ENCODE measurements at places on chromosomes 4 and X.
A peak's percentile ranks its signal among the peaks of the same experiment; 100 is the strongest.

GRCh38 chrX:29531336-29531735 is 684.0 kb upstream of the MAGEB2 start:
- DNase-seq, result no peak
- no peaks in the 10 kb centered on the region for H3K36me3 ChIP-seq
- no peak overlapping the region for H3K27ac ChIP-seq
- H3K4me3 ChIP-seq, result no peak overlapping the region
- H3K4me1 ChIP-seq, result peaks cover 6% of the 10 kb centered on the region

- H3K27ac ChIP-seq, result no peak overlapping the region
- H3K4me3 ChIP-seq, result no peak overlapping the region
- H3K36me3 ChIP-seq, result no peaks in the 10 kb centered on the region
- no peaks in the 10 kb centered on the region for H3K27me3 ChIP-seq
These were observed 144.4 kb downstream of the MAGEB17 start for GRCh38 chrX:16311671-16312070.

DNA sequence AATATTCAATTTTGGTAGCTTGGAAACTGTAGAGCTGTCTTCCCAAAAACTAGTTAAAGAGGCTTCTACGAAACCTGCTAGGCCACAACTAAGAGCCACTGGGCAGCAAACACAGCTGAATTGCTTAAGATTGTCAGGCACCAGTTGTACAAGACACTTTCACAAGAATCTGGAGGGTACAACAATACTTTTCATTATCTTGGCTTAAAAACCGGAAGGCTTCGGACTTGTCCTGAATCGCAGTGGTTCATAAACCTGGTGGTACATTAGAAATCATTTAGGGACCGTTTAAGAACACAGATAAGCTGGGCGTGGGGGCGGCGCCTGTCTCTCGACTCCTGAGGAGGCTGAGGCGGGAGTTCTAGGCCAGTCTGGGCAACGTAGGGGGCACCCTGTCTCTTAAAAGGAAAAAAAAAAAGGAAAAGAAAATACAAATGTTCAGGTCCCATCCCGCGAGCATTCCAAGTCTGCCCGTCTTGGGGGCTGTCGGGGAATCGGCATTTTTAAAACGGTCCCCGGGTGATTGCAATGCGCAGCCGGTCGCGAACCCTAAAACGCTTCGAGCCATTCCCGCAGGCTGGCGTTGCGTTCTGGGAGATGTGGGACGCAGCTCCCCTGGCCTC is 763 bp downstream of the PYURF start:
- peak; percentile 54 for DNase-seq
- H3K4me3 ChIP-seq, result peak overlapping the region; percentile 91
- H3K27ac ChIP-seq, result peak overlapping the region; percentile 86
- H3K4me1 ChIP-seq, result peaks cover 16% of the 10 kb centered on the region
- H3K27me3 ChIP-seq, result no peaks in the 10 kb centered on the region

GRCh38 chr4:106522839-106523238 is 154.3 kb upstream of the GIMD1 start:
- H3K4me3 ChIP-seq, result no peak overlapping the region
- H3K4me1 ChIP-seq, result no peaks in the 10 kb centered on the region
- no peaks in the 10 kb centered on the region for H3K36me3 ChIP-seq

DNA sequence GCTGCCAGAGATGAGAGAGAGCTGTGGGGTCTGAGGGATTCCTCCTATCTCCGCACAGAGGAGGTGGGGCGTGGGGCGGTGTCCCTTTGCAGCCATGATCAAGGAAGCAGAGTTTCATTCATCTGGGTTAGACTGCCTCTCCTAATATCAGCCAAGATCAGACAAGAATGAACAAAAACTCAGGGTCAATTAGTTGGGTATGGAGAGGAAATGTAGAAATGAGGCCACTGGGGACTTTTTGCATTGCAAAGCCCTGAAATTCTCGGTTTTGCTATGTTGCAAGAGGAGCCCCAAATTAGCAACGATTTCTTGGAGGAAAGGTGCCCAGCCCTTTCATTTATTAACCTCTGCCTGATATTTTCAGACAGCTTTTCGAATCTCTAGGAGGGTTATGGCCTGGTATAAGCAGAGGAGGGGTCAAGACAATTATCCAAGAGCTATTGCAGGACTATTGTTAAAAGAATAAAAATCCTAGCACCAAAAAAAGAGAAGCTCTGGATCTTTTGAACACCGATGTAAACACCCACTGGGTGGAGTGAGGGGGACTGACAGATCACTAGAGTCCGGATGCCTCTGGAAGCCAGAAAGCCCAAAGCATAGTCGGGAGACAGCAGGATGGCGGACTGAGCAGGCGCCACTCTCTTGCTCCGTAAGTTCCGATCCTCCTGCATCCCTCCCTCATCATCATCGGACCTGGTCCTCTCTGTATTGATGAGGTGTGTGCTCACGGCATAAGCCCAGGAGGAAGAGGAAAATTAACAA is 34.4 kb upstream of the ACSL1 start:
- no peaks in the 10 kb centered on the region for H3K36me3 ChIP-seq
- H3K27ac ChIP-seq, result no peak overlapping the region
- no peaks in the 10 kb centered on the region for H3K27me3 ChIP-seq
- DNase-seq, result no peak

All from endothelial cell of umbilical vein (primary cell).